AML-193 (cell line): ENCODE measurements at places on chromosomes 2 and 18.

GRCh38 chr2:238900511-238900910, 52.6 kb downstream of the TWIST2 start:
- DNase-seq, result no peak

DNA sequence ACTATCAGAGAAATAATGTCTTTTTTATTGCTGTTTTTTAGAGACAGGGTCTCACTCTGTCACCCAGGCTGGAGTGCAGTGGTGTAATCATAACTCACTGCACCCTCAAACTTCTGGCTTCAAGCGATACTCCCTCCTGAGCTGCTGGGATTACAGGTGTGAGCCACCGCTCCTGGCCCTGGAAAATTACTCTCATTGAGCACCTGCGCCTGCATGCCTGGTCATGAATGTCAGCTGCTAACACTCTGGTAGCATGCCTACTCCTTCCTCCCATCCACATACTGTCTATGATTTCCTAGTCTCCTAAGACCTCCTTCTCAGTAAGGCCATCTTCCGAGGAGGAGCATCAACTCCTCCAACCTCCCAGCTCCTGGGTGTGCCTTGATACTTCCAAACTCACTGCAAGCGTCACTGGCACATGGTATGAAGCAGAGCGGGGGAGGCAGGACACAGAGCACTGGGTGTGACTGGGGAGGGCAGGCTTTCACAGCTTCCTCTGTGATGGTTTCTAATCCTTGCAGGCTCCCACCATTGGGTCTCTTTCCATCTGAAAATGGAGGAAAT, 1.6 kb upstream of the MAP2 start:
- no peak for DNase-seq

DNA sequence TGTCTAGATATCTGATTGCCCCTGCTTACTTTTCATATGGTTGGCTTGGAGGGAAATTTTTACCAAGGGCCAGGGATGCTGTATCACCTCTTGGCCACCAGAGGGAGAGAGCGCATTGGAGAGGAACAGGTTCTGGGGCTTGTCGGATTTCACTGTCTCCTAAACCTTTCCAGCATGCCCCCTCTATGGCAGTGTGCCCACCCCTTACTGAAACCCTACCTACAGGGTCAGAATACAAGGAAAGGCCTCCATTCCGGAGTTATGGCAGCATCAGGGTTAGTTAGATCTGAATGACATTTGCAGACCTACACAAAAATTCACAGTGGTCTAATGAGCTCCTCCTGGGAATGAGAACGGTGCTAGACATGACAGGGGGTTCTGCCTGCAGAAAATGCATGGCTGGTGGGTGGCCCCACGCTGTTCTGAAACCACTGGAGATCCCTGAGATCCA, 5.8 kb downstream of the SLC14A2 start:
- peak; percentile 42 for DNase-seq

GRCh38 chr2:15391751-15392150, 169.4 kb downstream of the NBAS start:
- no peak for DNase-seq

DNA sequence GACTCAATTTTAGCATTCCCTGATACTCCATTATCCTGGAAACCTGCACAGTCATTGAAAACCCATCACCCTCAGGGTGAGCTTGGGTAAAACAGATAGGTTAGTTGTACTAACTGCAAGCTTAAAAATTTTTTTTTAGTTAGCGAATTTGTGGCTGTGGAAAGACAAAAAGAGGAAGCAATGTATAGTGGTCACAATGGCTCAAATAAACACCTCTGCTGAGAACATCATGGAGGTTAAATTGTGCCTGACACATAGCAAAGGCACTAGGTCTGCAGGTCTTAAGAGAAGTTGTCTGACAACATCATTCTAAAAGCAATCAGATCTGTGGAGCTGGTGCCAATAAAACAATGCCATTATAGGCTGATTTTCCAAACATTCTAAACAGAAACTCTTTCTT, 84.4 kb upstream of the CAVIN2 start:
- no peak for DNase-seq

DNA sequence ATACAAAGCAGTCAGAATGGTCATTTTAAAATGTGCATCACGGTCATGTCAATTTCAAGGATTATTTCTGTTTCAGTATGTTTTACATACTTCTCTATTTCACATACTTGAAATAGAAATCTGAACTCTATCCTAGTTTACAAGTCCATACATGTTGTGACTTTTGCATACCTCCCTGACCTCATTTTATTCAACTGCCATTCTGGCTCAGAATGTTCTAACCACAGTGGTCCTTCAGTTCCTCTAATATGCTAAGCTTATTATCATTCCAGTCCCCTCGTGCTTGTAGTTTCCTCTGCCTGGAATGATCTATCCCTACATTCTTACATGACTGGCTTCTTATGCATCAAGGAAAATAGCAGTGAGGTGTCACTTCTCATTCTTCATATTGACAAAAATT, 295.6 kb downstream of the KIAA1328 start:
- no peak for DNase-seq

DNA sequence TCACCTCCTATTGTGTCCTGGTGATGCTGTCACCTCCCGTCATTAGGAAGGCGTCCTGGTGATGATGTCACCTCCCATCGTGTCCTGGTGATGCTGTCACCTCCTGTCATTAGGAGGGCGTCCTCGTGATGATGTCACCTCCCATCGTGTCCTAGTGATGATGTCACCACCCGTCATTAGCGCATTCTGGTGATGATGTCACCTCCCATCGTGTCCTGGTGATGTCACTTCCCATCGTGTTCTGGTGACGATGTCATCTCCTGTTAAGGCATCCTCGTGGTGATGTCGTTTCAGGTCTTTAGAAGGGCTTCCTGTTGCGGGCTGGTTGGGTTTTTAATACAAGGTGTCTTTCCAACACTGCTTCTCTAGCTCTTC, 40.7 kb downstream of the CTDP1 start:
- no peak for DNase-seq

DNA sequence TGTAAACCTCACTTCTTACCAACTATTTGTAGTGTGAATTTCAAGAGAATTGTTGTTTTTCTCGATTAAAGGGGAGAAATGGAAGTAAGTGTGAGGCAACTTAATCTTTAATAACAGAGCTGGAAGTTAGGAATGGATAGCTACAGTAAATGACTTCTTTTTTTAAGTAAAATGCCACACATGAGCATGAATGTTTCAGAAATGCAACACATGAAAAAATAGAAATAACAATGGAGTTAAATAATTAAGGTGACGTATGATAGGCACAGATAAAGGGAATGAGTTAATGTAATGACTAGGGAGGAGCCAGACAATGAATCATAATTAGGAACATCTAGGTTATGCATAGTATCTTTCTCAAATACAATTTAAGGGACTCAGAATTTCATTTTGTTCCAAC, 3.4 kb downstream of the REL start:
- no peak for DNase-seq

GRCh38 chr2:16138811-16139662, 198.7 kb downstream of the MYCN start:
- no peak for DNase-seq

DNA sequence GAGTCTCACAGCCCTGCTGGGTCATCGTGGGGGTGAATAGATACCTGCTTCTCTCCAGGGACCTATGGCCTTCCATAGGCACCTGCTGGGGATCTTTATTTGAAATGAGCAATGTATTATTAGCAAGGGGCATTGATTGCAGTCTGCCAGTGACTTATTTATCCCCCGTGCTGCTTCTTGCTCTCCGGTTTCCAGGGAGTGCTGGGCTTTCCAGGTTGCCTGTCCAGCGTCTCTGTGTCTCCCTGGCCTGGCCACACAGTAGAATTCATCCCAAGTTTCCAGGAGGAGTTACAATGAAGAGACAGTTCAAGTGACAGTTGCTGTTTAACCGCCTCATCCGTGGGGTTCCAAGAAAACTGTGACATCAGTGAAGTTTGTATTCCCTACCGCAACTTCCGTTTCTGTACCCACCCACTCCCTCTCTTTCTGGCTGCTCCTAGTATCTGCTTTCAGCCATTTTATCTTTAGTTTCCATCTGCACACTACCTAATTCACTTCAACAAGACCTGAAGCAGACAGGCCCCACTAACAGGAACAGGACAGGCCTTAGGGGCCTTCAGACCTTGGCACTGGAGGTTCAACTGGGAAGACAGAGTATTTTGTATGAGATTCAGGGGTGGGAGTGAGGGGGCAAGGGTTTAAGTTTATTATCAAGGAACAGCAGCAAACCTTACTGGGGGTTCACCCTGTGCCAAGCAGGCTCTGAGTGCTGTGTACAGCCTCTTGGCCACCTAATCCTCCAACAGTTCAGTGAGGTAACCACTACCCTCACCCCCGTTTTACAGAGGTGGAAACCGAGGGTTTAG, 134.8 kb downstream of the PRKCE start:
- no peak for DNase-seq

- no peak for DNase-seq
These were observed 8.7 kb upstream of the MTERF4 start for GRCh38 chr2:241110607-241111439.

GRCh38 chr2:194867328-194867727, 789.7 kb upstream of the SLC39A10 start:
- DNase-seq, result peak; percentile 25
